Cardiac muscle cell (in vitro differentiated cells and primary cell): ENCODE measurements at places on chromosomes 3 and 15. TPM values are rescaled to one million over a fixed set of nuclear protein-coding genes. Genes with fewer than 3 reads are reported as not detected.

Gene GOLGA8G
- 0.15 TPM in 1 of 2 replicates, not detected in the other for total RNA-seq

Gene PLOD2
- 82.1 and 84.5 TPM in 2 replicates for total RNA-seq

Gene EAF2
- total RNA-seq = 0.67 and 1.7 TPM in 2 replicates

Gene GOLGA8T
- total RNA-seq = 0.99 and 2.1 TPM in 2 replicates

DNA sequence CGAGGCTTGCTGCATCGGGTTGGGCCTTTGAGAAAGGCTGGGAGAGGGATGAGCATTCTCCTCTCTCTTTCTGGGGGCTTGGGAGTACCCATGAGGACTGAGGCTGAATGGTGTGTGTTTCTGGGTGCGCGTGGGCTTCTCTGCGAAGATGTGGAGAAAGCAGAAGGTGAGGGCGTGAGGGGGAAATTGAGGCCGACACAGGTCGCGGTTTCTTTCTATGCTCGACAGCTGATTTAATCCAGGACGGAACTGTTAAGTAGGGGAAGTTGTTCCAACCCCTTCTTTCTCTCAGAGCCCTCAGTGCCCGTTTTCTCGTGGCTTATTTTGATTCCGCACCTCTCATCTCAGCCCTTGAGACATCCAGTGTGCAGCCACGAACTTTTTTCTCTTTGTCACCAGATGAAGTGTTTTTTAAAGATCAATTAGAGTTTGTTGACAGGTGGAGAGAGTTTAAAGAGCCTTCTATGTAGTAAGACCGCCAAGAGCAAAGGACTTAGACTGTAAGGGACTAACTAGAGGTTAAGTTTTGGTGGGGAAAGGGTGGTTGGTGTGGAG, 711 bp downstream of the STARD9 start:
- no peak for DNase-seq
- peaks cover 10% of the 10 kb centered on the region for H3K4me1 ChIP-seq
- H3K27me3 ChIP-seq = peaks cover 34% of the 10 kb centered on the region

DNA sequence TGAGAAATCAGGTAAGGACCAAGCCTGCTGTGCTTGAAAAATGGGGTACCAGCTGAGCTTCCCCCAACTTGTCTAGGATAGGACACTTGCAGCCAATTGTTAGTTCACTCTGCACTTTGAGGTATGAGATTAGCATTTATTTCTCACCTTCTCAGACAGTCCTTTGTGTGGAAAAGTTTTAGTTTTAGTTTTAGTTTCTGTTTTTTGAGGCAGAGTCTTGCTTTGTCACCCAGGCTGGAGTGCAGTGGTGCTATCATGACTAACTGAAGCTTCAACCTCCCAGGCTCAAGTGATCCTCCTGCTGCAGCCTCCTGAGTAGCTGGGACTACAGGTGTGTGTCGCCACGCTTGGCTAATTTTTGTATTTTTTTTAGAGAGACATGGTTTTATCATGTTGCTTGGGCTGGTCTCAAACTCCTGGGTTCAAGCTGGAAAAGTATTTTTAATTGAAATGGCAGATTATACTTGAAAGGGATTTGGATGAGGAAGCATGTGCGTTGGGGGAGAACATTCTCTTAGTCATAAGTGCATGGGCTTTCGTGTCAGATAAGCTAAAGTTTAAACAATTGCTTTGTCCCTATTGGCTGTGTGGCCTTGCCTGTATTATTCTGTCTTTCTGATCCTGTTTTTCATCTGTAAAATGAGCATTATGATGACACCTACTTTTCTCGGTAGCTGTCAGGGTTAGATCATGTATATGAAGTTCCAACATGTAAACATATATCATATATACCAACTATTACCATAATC, 25.2 kb upstream of the CCK start:
- no peaks in the 10 kb centered on the region for H3K36me3 ChIP-seq
- no peaks in the 10 kb centered on the region for H3K4me1 ChIP-seq
- H3K27me3 ChIP-seq = no peaks in the 10 kb centered on the region
- H3K27ac ChIP-seq = no peak overlapping the region
- DNase-seq = no peak

DNA sequence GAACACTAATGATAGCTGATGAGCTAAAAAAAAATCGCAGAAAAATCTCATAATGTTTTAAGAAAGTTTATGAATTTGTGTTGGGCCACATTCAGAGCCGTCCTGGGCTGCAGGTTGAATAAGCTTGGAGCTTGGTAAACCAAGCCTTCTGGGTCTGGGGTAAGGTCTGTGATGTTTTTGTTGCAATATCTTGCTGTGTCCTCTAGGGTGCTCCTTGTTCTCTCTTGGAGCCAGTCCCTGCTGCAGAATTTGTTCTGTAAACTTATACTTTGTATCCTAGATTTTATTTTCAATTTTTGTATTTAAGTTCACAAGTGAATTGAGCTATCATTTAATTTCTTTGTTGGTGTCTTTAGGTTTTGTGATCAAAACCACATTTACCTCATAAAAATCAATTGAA, 143.7 kb downstream of the NR1D2 start:
- H3K27ac ChIP-seq = no peak overlapping the region
- no peaks in the 10 kb centered on the region for H3K36me3 ChIP-seq
- DNase-seq = no peak
- H3K4me3 ChIP-seq = no peak overlapping the region
- H3K27me3 ChIP-seq = no peaks in the 10 kb centered on the region

- H3K4me1 ChIP-seq = no peaks in the 10 kb centered on the region
- DNase-seq = no peak
- H3K27me3 ChIP-seq = no peaks in the 10 kb centered on the region
- H3K4me3 ChIP-seq = no peak overlapping the region
- H3K27ac ChIP-seq = peak overlapping the region; percentile 50
Observed at GRCh38 chr3:147903026-147903425, 493.9 kb downstream of the ZIC1 start.

DNA sequence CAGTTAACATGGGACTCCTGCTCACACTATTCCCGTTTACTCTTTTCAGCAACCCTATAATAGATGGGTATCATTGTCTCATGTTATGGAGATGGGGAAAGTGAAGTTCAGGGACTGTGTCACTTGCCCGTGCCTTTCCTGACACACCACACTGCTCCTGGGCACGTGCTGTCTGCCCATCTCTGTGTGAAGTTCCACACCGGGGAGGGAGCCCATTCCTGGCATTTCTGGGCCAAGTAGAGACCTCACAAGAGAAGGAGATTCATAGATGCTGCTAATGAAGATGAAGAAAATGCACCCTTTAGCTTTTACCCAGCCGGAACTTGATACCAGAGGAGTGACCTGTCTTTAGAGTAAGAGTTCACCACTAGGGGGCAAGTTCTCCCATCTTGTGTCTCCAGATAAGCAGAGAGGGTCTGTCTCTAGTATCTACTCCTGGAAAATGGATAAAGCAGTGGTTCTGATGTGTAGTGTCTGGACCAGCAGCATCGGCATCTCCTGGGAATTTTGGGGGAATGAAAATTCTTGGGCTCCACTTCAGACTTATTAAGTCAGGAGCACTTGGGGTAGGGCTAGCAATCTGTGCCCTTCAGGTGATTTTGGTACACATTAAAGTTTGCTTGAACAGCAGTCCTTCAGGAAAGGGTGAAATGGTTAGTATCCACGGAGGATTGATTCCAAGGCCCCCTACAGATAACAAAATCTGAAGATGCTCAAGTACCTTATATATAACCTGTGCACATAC, 2.0 kb upstream of the TOPBP1 start:
- H3K4me1 ChIP-seq = peaks cover 6% of the 10 kb centered on the region
- H3K36me3 ChIP-seq = no peaks in the 10 kb centered on the region
- H3K27me3 ChIP-seq = no peaks in the 10 kb centered on the region
- no peak overlapping the region for H3K27ac ChIP-seq
- H3K4me3 ChIP-seq = no peak overlapping the region

DNA sequence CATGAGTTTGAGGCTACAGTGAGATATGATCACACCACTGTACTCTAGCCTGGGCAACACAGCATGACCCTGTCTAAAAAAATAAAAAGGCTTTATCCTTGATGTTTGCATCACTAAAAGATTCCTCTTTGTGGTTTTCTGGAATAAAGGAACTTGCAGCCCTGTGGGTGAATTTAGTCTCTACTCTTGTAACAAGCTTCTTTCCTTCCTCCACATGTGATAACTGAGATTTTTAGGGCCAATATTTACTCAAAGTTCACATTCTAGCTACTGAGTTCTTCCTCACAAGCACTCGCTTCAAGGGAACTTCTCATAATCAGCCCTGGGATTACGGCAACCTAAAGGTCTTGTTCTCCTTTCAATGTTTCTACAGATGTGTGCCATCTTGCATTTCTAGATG, 24.6 kb downstream of the COMMD2 start:
- H3K27me3 ChIP-seq = no peaks in the 10 kb centered on the region
- H3K4me3 ChIP-seq = no peak overlapping the region
- H3K27ac ChIP-seq = no peak overlapping the region
- no peaks in the 10 kb centered on the region for H3K36me3 ChIP-seq

DNA sequence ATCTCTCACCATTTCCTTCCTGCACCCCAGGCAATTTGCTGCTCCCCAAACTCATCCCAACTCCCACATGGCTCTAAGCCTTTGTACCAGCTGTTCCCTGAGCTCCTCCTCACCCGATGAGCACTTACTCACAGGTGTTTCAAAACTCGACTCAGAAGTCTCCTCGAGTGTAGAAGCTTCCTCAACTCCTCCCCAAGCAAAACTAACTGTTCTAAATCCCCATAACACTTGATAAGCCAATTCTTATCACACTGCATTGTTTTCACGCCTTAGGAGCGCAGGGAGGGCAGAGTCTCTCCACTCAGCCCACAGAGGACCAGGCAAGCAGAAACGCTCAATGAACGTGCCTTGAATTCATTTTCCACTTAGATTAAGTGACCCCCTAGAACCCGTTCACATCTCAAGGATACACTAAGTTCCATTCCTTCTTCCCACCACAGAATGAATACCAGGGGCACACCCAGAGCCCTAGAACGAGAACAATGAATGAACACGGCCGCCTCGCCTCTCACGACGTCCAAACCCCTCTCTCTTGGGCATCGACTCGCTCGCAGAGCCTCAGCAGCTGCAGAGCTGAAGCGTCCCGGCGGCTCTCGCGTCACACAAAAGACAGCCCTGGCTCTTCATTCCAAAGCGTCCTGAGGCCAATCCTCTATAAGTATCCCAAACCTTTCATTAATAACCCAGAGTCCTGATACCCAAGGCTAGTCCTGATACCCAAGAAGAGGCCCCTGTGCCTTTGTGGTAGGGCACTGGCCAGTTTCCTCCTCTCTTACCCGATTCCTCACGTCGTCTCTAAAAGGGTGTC, 1.1 kb downstream of the RAF1 start:
- H3K36me3 ChIP-seq = no peaks in the 10 kb centered on the region
- no peaks in the 10 kb centered on the region for H3K27me3 ChIP-seq
- peak overlapping the region; percentile 99 for H3K4me3 ChIP-seq
- peaks cover 25% of the 10 kb centered on the region for H3K4me1 ChIP-seq
- peak overlapping the region; percentile 100 for H3K27ac ChIP-seq
